ENCODE measurements at places on chromosomes 6 and 20.

GRCh38 chr6:56766806-56767178 is 124.1 kb upstream of the DST start:
- no peaks in the 10 kb centered on the region for H3K36me3 ChIP-seq
- no peaks in the 10 kb centered on the region for H3K27me3 ChIP-seq
- H3K4me3 ChIP-seq, result no peak overlapping the region
- no peak overlapping the region for H3K27ac ChIP-seq

DNA sequence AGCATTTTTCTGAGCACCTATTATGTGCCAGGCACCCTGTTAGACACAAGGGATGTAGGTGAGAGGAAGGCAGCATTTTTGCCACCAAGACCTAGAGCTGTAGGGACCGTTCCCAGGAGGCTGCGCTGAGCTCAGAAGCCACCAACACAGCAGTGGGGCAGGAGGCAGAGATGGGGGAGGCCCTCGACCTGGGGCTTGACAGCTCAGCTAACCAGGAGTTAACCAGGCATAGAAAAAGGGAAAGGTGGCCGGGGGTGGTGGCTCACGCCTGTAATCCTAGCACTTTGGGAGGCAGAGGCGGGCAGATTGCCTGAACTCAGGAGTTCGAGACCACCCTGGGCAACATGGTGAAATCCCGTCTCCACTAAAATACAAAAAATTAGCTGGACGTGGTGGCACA is 29.5 kb downstream of the KIF25 start:
- H3K27me3 ChIP-seq, result no peaks in the 10 kb centered on the region
- DNase-seq, result no peak
- peaks cover 4% of the 10 kb centered on the region for H3K4me1 ChIP-seq
- H3K27ac ChIP-seq, result no peak overlapping the region

GRCh38 chr6:51049983-51050877 is 231.6 kb downstream of the TFAP2B start:
- no peaks in the 10 kb centered on the region for H3K27me3 ChIP-seq
- no peak for DNase-seq
- no peaks in the 10 kb centered on the region for H3K36me3 ChIP-seq

GRCh38 chr6:85923013-85923430 is 280.3 kb upstream of the SYNCRIP start:
- peak; percentile 56 for DNase-seq
- H3K27ac ChIP-seq, result no peak overlapping the region
- no peaks in the 10 kb centered on the region for H3K4me1 ChIP-seq
- no peaks in the 10 kb centered on the region for H3K36me3 ChIP-seq
- H3K27me3 ChIP-seq, result no peaks in the 10 kb centered on the region

- no peak overlapping the region for H3K27ac ChIP-seq
- no peaks in the 10 kb centered on the region for H3K36me3 ChIP-seq
- H3K27me3 ChIP-seq, result no peaks in the 10 kb centered on the region
- no peak for DNase-seq
These were observed 290.4 kb downstream of the GRIK2 start for GRCh38 chr6:101683884-101684283.

DNA sequence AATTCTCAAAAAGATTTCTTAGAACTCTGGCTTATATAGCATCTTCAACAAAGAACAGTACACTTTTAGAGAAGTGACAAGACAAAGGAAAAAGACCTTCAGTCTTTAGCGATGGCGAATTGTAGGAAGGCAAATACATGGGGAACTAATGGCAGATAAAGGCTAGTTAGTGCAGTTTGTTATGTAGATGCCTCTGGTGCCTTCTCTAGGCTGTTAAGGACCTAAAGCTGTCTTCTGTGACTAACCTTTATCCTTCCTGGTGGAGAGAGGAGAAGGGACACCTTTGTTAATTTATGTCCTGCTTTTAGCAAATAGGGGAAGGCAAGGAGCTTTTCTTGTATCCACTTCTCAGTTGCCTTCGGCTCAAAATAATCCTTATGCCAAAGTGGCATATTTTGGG is 7.2 kb downstream of the ANKRD6 start:
- H3K27ac ChIP-seq, result no peak overlapping the region
- H3K4me1 ChIP-seq, result no peaks in the 10 kb centered on the region
- peaks cover 1% of the 10 kb centered on the region for H3K27me3 ChIP-seq
- H3K4me3 ChIP-seq, result no peak overlapping the region
- DNase-seq, result no peak
- H3K36me3 ChIP-seq, result 0 out of 2 replicates have a peak, but pooled peaks cover 3% of the 10 kb centered on the region

DNA sequence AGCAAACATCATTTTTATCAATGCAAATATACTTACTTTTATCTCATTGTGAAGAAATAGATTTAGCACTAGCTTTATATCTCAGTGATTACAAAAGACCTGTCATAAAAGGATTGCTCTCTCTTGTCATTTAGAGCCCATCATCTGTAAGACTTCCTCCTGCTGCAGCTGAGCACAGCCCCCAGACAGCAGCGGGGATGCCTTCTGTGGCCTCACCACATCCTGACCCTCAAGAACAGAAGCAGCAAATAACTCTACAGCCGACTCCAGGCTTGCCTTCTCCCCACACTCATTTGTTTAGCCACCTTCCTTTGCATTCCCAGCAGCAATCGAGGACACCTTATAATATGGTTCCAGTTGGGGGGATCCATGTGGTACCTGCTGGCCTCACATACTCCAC is 127.0 kb upstream of the EDN1 start:
- no peak for DNase-seq
- peaks cover 27% of the 10 kb centered on the region for H3K36me3 ChIP-seq
- H3K4me3 ChIP-seq, result no peak overlapping the region
- H3K4me1 ChIP-seq, result no peaks in the 10 kb centered on the region
- no peak overlapping the region for H3K27ac ChIP-seq

GRCh38 chr6:129903082-129903481 is 42.0 kb upstream of the TMEM244 start:
- no peak overlapping the region for H3K4me3 ChIP-seq
- H3K36me3 ChIP-seq, result no peaks in the 10 kb centered on the region
- H3K4me1 ChIP-seq, result no peaks in the 10 kb centered on the region
- H3K27ac ChIP-seq, result no peak overlapping the region
- DNase-seq, result no peak

DNA sequence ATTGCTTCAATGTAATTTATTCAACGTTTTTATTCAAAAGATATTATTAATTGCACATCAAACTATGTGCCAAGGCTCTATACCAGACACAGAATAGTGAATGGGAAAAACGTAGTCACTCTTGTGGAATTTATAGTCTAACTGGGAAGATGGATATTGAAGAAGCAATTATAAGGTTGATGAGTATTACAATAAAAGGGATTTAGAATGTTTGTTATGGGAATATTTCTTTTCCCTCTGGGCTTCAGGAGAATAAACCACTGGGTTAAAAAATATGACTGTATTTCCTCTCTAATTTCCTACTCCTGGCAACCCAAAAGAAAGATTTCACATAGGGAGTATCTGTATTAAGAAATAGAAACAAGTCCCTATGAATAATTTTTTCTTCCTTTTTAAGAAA is 25.1 kb upstream of the UTRN start:
- H3K27ac ChIP-seq, result no peak overlapping the region
- DNase-seq, result no peak

- no peaks in the 10 kb centered on the region for H3K36me3 ChIP-seq
- H3K4me3 ChIP-seq, result no peak overlapping the region
- DNase-seq, result peak; percentile 69
- H3K27ac ChIP-seq, result no peak overlapping the region
These were observed 531.3 kb upstream of the JAG1 start for GRCh38 chr20:11204926-11205768.

- DNase-seq, result no peak
- H3K36me3 ChIP-seq, result no peaks in the 10 kb centered on the region
- H3K4me3 ChIP-seq, result no peak overlapping the region
- no peaks in the 10 kb centered on the region for H3K27me3 ChIP-seq
- no peaks in the 10 kb centered on the region for H3K4me1 ChIP-seq
These were observed 17.9 kb downstream of the TTBK1 start for GRCh38 chr6:43261198-43261597.

Data from H9 (cell line).